ENCODE measurements at places on chromosomes 6 and 20.

- no peak for DNase-seq
Observed at GRCh38 chr20:15759594-15759993, 813.7 kb downstream of the KIF16B start.

DNA sequence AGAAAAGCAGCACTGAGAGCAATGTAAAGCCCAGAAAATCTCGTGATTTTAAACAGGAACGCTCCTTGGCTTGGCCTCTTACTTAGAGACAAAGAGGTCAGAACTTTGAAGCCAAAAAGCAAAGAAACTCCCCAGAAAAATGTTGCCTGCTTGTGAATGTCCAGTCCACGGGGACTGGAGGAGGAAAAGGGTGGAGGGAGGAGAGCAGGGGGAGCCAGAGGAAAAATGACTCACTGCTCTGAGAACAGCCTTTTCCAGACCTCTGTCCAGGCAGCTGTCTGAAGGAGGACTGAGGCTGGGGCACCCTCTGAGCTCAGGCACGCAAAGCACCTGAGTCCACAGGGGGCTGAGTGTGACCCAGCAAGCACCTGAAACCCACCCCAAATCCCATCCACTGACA lies 64.7 kb downstream of the TRAM2 start:
- no peak for DNase-seq

- no peak for DNase-seq
Observed at GRCh38 chr20:46652699-46653098, 1.4 kb upstream of the SLC13A3 start.

DNA sequence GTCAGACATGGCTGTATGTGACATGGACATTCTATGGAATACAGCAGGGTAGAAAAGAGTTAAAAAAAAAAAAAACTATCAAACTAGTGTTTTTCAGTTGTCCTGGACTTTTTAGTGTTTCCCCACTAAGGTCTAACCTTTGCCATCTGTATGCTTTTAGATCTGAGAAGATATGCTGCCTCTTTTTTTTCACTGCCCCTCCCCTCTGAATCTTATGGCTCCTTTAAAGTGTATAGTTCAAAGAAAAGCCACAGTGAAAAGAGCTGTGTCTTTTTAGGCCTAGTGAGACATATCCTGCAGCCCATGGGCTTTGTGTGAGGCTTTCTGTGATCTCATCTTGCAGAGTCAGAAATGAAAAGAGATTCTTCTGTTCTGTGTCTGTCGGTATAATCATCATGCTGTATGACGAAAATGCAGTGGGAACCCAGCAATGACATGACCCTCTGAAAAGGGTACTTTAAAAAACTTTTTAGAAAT lies 29.3 kb downstream of the ADGRG6 start:
- DNase-seq, result no peak

GRCh38 chr6:109671733-109672132 lies 19.3 kb downstream of the AK9 start:
- DNase-seq, result no peak

DNA sequence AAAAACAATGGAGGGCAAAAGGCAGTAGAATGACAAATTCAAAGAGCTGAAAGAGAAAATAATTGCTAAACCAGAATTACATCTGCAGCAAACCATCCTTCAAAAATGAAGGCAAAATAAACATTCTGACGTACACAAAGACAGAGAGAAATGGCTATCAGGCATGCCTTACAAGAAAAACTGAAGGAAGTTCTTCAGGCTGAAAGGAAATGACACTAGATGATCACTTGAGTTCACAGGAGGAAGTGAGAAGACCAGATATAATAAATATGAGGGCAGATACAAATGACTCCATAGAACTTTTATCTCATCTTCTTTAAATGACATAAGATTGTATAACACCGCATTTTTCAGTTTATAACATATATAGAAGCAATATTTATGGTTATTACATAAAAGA lies 30.0 kb downstream of the DZANK1 start:
- DNase-seq, result no peak

All from stimulated activated CD8-positive, alpha-beta memory T cell treated with anti-CD3 and anti-CD28 coated beads, Interleukin-4, amount 100 ng/mL, for 1 hour (primary cell).